Suprapubic skin (tissue), 4 donors: ENCODE measurements at places on chromosomes 3 and 15.

GRCh38 chr3:106750092-106750491 is 627.1 kb upstream of the CCDC54 start:
- no peak for DNase-seq

DNA sequence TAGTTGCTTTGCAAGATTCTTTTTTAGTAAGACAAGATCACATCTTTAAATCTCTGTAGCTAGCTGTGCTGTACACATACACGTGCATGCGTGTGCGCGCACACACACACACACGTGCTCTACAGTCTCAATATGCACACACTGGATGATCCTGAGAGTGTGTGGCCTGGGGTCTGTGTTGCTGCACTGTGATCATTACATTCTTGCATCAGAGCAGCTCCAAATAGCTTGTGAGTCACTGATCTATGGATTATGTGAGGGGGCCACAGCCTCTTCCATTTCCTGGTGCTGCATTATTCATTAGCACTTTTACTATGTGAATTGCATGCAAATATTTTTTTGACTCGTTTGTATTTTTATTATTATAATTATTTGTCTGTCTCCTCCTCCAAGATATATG is 34.6 kb downstream of the MCTP2 start:
- no peak for DNase-seq

DNA sequence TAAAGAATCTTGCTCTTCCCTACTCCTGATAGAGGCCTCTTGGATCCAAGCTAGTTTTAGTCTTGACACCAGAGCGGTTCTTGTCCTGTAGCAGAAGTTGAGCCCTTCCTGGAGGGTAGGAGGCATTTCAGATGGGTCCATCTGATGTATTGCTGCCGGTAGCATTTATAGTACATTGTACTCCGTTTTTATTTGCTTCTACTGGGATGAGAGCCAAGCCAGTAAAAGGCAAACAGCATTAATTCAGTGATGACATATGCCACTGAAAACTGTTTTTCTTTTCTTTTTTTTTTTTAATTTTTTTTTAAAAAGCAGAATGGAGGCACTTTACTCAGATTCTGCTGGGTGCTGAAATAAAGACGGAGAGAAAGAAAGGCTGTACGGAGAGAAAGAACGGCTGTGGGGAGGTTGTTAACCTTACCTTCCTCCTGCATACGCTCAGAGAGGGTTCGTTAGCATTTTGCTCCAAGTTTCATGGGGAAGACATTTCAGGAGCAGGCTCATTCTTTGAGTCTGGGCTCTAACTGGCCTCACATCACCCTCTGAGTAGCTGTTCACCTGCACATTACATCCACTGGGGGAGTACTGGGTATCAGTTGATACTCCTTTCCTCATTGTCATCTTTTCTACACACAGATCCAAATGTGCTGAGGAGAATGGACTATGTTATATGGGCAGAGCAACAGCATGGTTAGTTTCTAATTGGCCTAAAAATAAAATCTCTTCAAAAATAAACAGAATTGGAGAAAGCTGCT is 161.5 kb downstream of the FEZF2 start:
- no peak for DNase-seq

- DNase-seq: peak; percentile 44
Observed at GRCh38 chr3:42491881-42492507, 10.4 kb upstream of the VIPR1 start.

- no peak for DNase-seq
Observed at GRCh38 chr3:54206874-54207273, 84.5 kb downstream of the CACNA2D3 start.
